ENCODE measurements at places on chromosomes 2 and 18.

DNA sequence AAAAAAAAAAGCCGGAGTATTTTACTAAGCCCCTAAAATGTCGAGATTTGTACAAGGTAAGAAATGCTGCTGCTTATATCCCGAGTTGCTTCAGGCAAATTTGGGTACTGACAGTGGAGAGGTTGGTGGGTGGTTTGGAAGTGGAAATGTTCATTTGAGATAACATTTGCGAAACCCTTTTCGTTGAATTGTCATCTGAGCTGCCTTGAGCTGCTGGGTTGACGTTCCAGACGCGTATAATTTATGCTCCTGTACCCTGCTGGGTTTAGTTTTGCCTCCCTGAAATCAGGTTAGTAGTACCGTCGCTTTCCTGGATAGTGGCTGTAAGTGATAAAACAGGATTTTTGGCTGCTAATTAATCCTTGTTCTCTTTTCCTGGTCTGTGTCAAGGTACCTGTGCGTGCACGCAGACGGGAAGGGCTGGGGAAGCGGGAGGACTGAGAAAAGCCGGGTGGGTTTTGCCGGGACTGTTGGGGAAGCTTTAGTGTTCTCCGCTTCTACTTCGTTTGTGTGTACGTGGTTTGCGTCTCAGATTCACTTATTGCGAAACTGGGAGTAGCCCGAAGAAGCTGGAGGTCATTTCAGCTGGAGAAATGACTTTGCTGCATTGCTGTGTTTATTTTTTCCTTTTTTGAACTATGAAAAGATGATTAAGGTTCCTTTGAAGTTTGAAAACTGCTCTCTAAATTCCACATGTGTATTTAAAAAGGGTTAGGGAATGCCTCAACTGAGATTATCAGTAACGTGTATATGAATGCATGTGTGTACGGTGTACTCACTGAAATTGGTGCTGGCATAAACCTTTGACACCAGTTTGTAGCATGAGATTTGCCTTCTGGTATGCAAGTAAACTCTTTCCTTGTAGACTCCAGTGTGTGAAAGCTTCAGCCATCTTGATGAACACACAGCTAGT is 709 bp downstream of the UGP2 start:
- DNase-seq: peak; percentile 60

- no peak for DNase-seq
These were observed 74.9 kb downstream of the LTBP1 start for GRCh38 chr2:33021542-33022227.

DNA sequence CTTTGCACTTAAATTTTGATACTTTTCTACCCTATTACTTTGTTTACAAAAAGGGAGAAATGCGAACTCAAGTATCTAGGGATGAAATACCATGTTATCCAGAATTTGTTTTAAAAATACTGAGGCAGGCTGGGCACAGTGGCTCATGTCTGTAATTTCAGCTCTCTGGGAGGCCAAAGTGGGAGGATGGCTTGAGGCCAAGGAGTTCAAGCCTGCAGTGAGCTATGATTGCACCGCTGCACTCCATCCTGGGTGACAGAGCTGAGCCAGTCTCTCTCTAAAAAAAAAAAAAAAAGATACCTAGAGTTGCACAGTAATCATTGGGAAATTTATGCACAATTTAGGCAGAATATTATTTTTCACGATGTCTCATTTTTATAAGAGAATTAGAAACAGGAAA is 12.4 kb upstream of the VAPA start:
- DNase-seq: no peak

DNA sequence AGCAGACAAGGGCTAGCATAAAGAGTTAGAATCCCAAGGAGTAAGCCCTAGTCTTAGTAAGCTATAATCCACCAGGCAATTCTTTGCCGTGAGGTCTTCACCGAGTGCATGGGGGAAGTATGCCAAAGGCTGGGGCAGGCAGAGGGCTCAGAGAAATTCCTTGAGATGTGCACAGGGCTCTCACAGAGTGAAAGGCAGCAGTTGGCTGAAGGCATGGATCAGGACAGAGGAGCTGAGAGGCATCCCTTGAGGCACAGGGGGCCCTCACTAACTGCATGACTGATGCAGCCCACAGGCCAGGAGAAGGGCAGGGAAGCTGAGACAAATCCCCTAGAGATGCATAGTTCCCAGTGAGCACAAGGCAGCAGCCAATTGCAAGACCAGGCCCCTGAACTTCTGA is 34.1 kb downstream of the PTH2R start:
- DNase-seq: no peak

GRCh38 chr2:99706735-99707134 is 216.9 kb upstream of the REV1 start:
- no peak for DNase-seq

DNA sequence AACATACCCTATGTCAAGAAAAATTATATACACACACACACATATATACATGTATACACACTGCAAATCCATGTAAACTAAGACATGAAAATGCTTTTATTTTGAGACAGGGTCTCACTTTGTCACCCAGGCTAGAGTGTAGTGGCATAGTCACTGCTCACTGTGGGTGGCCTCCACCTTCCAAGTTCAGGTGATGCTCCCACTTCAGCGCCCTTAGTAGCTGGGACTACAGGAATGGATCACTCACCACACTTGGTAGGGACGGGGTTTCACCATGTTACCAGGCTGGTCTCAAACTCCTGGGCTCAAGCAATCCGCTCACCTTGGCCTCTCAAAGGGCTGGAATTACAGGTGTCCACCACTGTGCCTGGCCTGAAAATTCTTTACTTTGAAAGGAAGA is 617.6 kb downstream of the NYAP2 start:
- DNase-seq: no peak

DNA sequence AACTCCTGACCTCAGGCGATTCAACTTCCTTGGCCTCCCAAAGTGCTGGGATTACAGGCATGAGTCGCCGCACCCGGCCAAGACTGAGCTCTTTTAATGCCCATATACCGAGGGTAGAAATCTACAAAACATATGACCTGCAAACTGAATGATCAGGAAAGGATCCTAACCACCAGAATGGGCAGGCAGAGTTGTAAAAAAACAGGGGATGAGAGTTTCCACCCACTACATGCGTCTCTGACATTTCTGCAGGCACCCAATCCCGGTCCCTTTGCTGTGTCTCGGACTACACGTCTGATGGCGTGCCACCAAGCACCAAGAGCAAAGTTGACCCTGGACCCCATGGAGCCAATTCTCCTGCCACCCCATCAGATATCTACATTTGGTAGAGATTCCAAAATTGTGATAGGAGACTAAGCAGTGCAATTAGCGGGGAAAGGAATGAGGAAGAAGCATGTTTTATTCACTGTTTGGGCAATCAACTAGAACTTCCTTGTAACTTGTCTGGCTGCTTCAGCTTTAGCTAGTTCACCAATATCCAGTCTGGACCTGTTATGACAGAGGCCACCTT is 74.1 kb downstream of the ATP8B1 start:
- no peak for DNase-seq

GRCh38 chr2:207830778-207831438 is 61.2 kb upstream of the FZD5 start:
- no peak for DNase-seq

DNA sequence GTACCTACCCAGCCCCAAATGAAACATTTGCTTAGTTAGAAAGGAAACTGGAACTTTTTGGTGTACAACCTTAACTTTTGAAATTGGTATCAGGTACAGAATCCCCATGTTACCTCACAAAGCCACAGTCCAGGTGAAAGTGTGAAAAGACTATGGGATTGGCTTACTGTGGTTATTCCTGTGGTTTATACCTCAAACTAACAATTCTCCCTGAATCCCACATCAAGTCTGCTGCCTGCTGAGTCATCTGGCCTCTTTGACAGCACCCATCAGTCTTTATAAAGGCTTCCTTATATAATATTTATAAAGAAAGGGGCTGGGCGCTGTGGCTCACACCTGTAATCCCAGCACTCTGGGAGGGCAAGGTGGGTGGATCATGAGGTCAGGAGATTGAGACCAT is 164.6 kb downstream of the TMEM247 start:
- no peak for DNase-seq

DNA sequence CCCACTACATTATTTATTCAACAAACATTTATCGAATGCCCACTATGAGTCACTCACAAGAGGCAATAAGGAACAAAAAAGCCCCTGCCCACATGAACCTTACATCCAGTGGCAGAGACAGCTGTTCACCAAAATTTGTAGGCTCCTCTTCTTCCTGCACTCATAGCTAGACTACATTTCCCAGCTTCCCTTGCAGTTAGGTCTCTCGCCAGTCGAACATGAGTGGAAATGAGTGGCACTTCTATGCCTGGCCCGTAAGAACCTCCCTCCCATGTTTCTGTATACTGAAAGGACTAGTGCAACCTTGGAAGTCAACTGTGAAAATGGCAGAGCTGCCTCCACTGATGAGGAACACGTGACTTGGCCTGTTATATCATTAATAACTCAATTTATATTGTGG is 19.4 kb upstream of the NCOA1 start:
- DNase-seq: no peak

DNA sequence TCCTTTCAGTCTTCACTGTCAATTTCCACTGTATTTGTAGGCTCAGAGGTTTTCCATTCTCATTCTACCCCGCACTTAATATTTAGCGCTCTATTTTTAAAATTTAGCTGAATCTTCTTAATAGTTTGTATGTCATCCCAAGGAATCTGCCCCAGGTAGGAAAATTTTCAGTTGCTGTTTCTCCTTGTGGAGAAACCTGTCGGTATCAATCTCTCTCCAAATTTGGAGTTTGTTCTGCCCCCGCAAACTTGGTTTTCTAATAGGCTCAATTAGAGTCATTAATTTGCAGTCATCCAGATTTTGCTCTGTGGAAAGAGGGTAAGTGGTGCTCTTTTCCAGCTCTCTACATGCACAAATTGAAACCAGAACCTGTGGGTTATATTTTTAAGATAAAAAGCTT is 87.6 kb downstream of the DNAH6 start:
- DNase-seq: no peak

GRCh38 chr18:21701621-21702020 is 3.0 kb downstream of the ABHD3 start:
- no peak for DNase-seq

DNA sequence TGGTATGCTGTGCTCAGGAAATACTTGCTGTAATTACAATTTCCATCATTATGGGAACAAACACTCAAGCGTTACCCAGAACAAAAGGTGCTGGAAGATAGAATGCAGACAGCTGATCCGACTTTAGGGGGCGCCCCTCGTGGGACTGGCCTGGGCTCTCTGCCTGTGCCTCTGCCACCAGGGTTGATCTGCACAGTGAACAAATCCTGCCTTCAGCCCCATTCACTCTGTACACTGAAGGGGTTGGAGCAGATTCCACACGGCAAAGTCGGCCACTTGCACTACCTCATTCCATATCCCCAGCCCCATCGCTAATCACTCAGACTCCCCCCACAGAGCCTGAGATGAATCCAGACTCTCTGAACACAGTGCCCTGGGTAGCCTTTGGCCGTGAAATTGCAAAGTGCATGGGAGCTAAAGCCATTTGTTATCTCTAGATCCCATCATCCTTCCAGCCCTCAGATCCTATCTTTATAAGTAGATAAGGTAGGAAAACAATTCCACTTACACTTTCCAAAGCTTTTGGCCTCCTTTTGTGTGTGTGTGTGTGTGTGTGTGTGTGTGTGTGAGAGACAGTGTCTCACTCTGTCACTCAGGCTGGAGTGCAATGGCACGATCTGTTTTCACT is 69.3 kb downstream of the INPP5D start:
- no peak for DNase-seq

GRCh38 chr18:13451661-13452387 is 233.3 kb downstream of the LDLRAD4 start:
- no peak for DNase-seq

GRCh38 chr2:147663962-147664361 is 180.9 kb upstream of the ACVR2A start:
- no peak for DNase-seq

GRCh38 chr2:56803596-56803995 is 619.8 kb downstream of the CCDC85A start:
- no peak for DNase-seq

- DNase-seq: peak; percentile 69
These were observed 27.0 kb upstream of the MGAT4A start for GRCh38 chr2:98757904-98758421.

DNA sequence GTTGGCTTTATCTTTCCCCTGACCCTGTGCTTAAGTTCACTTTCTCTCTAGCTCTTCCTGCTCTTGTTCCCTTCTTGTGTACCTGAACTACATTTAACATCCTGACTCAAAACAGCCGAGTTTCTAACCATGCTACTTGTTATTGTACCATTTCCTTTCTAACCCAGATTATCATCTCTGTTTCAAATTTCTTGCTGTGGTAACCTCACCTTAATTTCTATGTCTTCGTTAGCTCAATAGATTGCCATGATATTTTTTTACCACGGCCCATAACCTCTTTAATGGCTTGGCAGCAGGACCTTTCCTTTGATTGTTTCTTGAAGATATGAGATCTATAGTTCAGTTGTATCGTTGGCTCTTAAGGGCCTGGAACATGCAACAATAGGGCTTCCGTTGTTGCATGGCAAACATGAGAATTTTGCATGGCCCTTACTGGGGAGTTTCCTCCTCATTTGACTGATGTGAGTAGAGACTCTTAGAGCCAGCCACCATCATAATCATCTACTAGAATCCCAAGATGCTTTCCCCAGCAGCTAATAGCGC is 11.1 kb downstream of the CFAP36 start:
- DNase-seq: no peak

DNA sequence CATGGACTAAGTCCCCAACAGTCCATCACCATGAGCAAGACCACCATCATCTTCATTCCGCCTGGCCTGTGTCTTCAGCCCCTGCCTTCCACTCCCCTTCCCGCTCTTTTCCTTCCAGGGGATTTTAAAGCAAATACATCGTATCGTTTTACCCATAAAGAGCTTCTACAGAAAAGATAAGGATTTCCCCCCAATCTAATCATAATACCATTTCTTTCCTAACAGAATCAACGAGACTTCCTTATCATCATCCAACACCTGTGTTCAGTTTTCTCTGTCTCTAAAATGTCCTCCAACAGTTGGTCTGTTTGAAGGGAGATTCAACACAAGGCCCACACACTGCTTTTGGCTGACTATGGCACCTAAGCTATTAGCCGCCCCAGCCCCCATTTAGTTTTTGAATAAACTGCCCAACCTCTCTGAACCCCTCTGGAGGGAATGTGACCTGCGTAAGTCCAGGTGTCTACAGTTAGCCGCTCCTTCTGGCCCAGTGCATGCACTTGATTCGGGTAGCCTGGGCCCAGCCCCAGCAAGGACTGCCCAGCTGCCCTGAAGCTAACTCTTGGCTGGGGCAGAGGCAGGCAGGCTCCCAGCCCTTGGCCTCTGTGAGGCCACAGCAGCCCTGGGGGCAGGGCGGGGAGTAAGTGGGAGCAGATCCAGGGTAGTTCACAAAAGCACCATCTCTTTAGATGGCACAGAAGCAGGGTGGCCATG is 25.3 kb upstream of the SEMA4C start:
- DNase-seq: no peak
